ENCODE measurements at places on chromosomes 1 and 21.

- no peak for DNase-seq
Measured at GRCh38 chr1:2317230-2318065, 73.9 kb downstream of the MORN1 start.

GRCh38 chr1:232192781-232193450 lies 437.0 kb downstream of the SIPA1L2 start:
- DNase-seq: no peak

DNA sequence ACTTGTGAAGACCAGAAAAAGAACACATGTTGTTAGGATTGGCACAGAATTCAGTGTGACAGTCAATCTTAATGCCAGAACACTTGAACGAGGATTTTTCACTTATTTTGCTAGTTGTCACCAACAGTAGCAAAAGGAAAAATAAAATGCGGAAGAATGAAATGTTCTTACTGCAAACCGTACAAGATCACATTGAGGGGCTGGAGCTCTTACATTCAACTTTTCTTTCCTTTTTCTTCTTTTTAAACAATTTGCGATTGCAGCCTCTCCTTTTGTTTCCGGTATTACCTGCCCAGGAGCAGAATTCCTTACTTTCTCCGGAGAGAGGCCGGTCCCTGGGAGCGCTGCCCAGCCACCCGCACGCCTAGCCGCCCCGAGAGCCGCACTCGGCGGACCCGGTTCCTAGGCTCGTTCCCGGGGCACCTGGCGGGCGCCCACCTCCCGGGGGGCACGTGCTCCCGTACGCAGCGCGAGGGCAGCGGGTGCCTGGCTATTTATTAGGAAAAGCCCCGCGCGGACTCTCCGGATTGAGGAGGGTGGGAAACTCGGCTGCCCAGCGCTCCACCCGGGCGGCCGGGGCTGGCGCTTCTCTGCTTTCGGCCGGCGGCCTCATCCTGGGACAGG lies 1.2 kb upstream of the CAMTA1 start:
- DNase-seq: no peak

DNA sequence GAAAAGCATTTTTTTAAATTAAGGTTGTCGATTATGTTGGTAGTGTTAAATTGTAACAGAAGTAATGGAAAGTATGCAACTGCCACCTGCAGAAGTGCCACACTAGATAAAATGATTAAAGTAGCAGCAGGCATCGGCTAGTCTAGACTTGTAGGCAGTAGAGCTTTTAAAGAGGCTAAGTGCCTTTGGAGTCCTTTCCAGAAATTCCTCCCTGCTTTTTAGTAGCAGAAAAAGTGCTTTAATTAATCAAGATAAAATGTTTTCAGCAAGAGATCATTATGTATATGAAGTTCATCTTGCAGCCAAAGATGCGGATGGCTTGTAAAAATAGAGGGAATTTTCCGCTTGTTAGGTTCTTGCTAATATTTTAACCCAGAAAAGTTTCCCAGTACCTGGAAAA lies 87.1 kb upstream of the LRRC8D start:
- no peak for DNase-seq

DNA sequence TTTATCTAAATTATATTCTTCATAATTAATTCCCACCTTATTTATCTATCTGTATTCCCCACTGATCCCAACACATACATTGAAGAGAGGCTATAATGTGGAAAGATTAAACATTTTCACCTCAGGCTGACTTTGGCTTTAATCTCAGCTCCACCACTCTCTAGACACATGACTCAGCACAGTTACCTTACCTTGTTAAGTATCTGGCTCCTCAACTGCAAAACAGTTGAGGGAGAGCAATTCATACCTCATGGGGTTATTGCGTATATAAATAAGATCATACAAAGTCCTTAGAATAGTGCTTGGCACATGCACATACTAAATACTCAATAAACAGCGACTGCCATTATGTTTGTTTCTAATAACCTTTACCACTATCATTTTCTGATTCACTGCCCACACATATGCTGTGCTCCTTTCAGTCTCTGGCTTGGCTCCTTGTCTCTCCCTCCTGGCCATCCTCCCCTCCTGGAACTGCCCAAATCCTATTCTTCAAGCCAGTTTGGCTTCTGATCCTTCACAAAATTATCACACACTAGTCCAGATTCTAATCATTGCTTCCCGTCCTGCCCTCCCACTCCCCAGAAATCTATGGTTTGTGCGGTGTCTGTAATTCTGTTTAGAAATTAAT lies 50.1 kb downstream of the BCL9 start:
- DNase-seq: no peak

- DNase-seq: no peak
Measured at GRCh38 chr1:47183308-47184089, 6.3 kb downstream of the PDZK1IP1 start.

DNA sequence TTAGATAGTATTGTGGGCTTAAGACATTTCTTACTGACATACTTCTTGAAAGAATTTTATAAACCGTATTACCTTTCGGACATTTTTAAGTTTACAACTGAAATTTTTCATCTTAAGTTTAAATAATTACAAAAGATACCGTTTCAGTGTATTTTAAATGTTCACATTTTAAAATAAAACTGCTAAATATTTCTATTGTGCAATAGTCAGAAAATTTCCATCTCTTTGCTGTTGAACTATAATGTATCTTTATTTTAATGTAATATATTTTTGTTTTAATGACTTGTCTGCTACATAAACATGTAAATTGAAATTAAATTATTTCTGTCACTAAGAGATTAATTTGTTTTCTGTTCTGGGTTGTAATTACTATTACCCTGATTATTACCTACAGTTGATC lies 74.2 kb upstream of the KIAA1614 start:
- DNase-seq: no peak

DNA sequence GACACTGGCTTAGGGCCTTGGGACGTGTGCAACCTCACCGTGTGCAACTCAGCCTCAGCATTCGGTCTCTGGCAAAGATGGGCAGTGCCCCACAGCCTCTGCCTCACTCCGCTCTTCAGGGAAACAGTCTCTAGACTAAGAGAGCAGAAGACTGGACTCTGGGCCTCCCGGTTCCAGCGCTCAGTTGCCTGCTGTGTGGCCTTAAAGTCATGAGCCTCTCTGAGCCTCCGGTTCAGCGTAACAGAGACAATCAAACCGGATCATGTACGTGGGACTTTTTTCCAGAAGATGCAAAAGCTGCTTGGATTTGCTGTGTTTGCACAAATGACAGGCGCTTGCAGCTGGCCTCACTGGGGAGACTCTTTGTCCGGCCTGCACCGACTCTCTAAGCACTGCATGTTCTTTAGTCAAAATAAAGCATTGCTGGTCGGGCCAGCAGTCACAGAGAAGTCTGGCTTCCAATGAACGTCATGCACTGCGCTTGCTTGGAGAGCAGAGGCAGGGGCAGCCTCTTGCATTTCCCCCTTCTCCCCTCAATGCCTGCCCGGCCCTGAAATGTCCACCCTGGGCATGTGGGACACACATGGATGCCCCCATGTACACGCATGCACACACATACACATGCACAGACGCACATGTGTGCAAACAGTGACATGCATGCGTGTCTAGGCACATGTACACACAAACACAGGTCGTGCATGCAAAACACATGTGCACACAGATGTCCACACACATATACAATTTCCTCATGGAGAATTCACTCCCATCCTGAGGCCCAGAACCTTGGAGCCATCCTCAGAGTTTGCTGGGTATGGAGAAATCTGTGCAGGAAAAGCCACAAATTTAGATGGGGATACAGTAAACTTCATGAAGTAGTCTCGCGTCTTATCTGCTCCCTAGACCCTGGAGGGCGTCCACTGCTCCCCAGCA lies 152.4 kb downstream of the PRDM16 start:
- no peak for DNase-seq

DNA sequence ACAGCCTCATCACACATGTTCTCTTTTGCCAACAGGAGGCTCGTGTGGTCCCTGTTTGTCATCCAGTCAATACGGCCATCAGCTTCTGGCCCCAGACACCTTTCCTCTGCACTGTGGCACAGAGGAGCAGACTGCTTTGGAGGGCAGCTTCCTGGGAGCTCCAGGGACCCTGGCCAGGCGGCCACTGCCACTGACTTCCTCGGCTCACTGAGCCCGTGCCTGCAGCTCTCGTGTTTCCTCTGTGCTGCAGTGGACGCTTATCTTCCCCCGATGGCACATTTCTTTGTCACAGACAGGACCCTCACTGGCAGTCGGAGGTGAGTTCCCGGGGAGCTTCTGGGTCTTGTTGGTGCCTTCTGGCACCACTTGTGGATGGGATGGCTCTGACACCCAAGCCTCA lies 67.0 kb upstream of the DIRAS3 start:
- no peak for DNase-seq

- no peak for DNase-seq
Measured at GRCh38 chr1:209642816-209643215, 9.4 kb downstream of the LAMB3 start.
